ENCODE measurements at places on chromosomes 5 and 9. TPM values are rescaled to one million over a fixed set of nuclear protein-coding genes. Genes with fewer than 3 reads are reported as not detected.
A peak's percentile ranks its signal among the peaks of the same experiment; 100 is the strongest.

The SLCO6A1 gene
- polyA plus RNA-seq, result not detected

The ZBED3 gene
- 3.2 TPM for polyA plus RNA-seq

The SEC16A gene
- polyA plus RNA-seq, result 44.2 TPM

The ARL14EPL gene
- polyA plus RNA-seq, result not detected

The FAM153A gene
- polyA plus RNA-seq, result 0.15 TPM

The ABO gene
- 3.4 TPM for polyA plus RNA-seq

The MATR3 gene
- 68.2 TPM for polyA plus RNA-seq

The HTR1A gene
- not detected for polyA plus RNA-seq

The FGF1 gene
- 0.73 TPM for polyA plus RNA-seq

The FOXE1 gene
- polyA plus RNA-seq, result not detected

DNA sequence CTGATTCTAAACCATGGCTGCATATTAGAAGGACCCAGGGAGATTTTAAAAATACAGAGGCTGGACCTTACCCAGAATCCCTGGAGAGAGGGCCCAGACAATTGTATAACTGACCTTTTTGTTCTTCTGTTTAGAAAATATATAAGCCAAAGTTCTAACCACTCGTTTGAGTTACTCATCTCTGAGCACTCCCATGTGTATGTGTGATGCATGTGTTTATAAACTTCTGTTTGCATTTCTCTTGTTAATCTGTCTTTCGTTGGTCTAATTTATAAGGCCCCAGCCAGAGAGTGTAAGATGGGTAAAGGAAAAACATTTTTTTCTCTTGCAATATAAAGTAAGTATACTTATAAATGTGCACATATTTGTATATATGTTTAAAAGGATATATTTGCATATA lies 443.9 kb downstream of the ZNF608 start:
- no peak for DNase-seq

GRCh38 chr9:123637945-123638634 lies 282.1 kb downstream of the CRB2 start:
- DNase-seq, result no peak

DNA sequence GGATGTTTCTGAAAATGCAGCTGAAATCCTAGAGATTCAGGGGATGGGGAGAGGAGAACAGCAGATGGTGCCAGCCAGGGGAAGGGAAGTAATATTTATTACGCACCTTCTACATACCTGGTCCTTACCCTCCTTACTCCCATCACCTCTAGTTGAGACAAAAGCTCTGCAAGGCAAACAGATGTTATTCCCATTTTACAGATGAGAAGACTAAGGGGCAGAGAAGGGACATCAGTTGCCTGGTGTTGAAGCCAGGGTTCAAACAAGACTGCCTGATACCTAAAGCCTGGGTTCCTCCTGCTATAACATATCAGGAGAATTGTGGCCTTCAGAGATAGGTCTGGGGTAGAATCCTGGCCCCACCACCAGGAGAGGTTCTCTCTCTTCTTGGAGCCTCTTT lies 7.3 kb upstream of the BOD1 start:
- DNase-seq, result no peak

GRCh38 chr5:73862796-73863195 lies 236.8 kb downstream of the ARHGEF28 start:
- DNase-seq, result no peak

GRCh38 chr5:134846641-134846960 lies 833 bp downstream of the C5orf24 start:
- no peak for DNase-seq

- no peak for DNase-seq
These were observed 25.0 kb upstream of the FREM1 start for GRCh38 chr9:14935106-14935751.

DNA sequence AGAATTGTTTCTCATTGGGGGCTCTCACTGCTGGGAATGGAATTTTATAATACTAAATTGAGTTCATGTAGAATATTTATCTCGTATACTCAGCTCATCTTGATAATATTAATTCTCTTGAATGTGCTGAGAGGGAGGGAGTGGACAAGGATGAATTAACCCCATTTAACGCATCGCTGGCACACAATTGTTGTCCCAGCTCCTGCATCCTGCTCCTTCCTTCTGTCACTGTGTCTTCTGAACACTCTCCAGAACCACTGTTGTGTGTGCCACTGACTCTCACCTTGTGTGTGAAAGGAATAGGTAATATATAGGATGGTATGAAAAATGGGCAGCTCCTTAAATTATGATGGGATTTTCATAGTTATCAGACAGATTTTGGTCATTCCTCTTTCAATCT lies 267.3 kb downstream of the MTRR start:
- DNase-seq, result no peak

GRCh38 chr9:80157561-80157983 lies 585.8 kb downstream of the TLE4 start:
- no peak for DNase-seq

DNA sequence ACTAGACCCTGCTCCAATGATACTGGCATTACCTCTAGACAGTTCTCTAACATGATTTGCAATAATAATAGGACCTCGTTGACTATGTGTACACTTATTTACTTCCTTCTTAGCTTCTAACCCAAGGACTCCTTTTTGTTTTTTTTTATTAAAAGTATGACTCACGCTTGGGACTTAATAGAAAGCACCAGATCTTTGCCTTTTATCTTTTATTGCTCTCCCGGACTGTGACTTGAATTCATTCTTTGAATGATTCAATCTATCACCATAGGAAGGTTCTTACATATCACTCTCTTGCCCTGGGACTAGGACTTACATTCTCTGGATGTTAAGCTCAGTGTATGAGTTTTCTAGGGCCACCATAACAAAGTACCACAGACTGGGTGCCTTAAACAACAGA lies 9.0 kb downstream of the C9 start:
- DNase-seq, result no peak

DNA sequence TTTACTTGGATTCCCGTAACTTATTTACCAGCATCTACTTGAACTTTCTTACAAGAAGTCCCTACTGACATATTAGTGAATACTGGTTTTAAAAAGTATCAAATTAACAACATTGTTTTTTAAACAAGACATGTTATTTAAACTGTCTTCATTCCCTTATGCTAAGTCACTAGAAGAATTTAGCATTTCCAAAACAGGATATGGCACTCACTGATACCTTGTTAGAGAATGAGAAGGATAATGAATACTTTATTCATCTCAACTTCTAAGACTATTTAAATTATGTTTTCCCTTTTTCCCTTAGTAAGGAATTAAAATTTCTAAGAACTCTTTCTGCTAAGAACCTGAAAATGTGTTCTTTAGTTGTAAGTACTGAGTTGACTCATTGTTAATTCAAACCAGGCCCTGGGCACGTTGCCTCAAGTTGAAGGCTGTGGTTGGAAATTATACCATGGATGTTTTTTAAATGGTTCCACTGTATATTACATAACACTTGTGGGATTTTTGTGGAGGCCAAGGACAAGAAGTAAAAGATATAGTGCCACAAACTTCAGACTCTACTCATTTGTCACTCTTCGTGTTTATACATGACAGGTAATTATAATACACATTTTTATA lies 219.0 kb upstream of the EDIL3 start:
- DNase-seq, result no peak

DNA sequence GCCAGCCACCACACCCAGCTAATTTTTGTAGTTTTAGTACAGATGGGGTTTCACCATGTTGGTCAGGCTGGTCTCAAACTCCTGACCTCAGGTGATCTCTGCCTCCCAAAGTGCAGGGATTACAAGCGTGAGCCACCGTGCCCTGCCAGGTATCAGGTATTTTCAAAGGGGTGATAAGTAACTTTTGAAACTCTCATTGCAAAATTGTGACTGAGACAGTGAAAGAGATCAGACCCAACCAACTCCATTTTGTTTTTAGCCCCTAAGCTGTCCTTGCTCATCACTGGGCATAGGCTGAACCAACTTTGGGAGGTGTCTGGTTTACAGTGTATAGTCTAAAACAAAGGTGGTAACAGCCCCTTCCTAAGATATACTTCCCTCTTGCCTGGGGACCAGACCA lies 29.3 kb downstream of the UNC13B start:
- no peak for DNase-seq

DNA sequence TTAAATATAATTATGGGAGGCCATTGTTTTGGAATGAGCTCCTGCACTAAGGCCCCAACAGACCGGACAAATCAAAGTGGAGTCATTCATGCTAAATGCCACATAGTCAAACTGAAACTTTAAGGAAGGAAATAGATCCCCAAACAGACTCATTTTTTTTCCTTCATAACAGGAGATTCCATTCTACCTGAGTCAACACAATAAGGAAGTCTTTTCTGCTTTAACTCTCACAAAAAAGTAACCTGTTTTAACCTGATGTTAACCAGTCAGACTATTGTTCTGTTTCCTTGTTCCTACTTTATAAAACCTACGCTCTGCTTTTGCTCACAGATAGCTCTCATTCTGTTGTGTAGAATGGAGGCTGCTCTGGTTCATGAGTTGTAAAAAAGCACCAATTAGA lies 234.9 kb downstream of the YTHDC2 start:
- DNase-seq, result no peak

DNA sequence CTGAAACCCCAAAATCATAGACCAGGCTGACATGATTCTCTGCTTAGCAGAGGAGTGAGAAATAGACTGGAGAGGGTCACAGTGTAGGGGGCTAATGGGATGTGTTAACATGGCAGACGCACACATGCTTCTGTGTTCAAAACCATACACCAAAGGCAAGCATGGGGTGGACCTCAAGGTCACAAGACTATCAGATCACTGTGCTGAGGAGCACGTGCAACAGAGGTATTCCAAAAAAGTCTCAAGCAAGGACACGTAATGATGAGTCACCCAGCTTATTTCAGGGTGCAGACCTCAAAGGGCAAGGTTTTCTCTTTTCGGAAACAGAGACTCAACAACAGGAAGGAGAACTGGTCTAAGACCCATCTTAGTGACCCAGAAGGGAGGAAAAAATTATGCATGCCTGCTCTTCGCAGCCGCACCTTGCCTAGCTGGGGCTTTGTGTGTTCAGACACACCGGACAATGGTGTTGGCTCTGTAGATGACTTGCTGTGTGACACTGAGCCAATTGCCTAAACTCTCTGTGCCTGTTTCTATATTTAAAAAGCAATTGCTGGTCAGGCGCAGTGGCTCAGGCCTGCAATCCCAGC lies 20.3 kb downstream of the WHRN start:
- no peak for DNase-seq

- no peak for DNase-seq
These were observed 34.3 kb downstream of the UBE2R2 start for GRCh38 chr9:33851301-33851700.

- DNase-seq, result no peak
These were observed 120.7 kb upstream of the ERCC6L2 start for GRCh38 chr9:95754533-95755420.

GRCh38 chr9:76680716-76681425 lies 83.4 kb upstream of the PCA3 start:
- no peak for DNase-seq

GRCh38 chr5:58872670-58873273 lies 289.9 kb downstream of the RAB3C start:
- DNase-seq, result peak; percentile 30

DNA sequence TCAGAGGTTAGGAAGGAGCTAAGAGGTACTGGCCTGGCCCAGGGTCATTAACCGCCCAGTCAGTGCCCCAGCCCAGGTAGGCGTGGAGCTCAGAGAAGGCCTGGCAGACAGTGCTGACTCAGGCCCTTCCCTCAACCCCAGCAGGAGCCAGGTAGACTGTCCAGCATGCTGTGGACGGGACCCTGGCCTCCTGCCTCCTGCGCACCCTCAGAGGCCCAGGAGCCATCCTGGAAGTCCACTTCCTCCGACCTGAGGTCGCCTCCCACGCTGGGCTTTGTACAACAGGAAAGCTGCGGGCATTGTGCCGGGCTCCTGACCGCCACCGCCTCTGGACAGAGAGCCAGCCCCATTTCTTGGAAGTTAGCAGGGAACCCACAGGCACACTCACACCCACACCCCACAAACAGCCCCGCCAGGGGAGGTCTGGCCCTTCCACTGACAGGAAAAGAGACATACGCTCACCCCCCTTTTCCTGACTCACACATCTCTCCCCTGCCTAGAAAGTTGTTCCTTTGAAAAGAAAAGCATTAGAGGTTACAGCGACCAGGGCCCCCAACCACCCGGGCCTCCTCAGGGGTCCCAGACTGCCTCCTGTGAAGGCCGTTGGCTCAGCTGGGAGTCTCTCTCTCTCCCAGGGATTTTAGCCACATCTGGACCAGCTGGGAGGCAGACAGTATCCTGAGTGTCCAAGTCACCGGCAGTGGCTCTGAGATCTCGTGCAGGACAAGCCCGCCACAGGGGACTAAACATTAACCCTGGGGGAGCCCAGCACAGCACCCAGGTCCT lies 7.7 kb downstream of the RALGDS start:
- no peak for DNase-seq

GRCh38 chr5:168537176-168537575 lies 8.1 kb downstream of the FBLL1 start:
- DNase-seq, result no peak

GRCh38 chr5:139038613-139039305 lies 159.4 kb downstream of the SIL1 start:
- no peak for DNase-seq

DNA sequence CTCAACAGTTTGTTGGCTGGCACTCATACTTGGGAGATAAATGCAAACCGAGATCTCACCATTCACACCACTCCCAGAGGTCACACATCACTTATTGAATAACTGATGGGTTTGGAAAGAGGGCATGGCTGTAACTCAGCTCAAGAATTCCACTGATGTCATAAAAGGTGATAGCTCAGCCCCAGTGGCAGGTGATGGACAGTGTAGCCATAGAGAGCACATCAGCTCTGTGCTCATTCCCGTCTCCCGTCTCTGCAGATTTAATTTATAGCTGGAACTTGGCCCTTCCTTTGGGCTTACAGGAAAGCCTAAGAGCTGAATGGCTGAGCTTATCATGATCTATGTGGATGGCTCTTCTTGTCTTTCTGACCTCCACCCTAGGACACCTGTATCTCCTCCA lies 59.8 kb downstream of the INSYN2B start:
- no peak for DNase-seq

GRCh38 chr5:113489299-113489698 lies 1.0 kb upstream of the MCC start:
- peak; percentile 28 for DNase-seq

DNA sequence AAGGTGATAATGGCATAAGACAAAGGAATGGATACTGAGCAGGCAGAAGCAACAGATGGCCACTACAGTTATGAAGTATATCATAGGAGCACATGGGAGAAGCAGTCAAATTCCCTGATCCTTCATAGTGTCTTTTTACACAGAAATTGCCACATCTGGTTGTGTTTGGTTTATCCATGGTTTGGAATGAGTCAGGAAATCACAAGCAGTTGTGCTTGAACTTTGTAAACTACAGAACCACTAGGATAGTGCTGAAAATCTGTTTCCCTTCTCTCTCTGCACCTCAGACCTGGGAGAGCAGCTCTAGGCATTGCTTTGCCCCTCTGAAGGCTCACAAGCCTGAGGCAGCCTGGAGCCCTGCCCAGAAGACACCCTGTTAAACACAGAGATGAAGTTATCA lies 134.0 kb downstream of the DMRT2 start:
- no peak for DNase-seq

- no peak for DNase-seq
These were observed 325.5 kb downstream of the ZNF608 start for GRCh38 chr5:124420952-124421351.

DNA sequence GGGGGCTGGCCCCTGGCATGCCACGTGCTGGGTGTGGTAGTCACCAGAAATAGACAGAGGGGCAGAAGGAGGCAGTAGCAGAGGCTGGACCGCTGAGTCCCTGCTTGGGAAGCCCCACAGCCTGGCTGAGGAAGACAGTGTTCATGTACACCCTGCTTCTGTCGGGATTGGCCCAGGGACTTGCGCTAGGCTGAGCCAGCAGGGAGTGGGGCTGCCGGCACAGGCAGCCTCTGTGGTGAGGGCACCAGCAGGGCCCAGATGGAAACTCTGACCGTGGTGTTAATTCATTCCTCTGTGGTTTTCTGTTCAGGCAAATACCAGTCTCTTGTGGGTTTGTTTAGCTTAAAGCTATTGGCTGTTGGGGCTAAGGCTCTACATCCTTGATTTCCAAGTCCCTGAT lies 108.6 kb upstream of the RAD23B start:
- DNase-seq, result no peak
